Naive thymus-derived CD8-positive, alpha-beta T cell (primary cell): ENCODE measurements at places on chromosomes 3 and 15.
A peak's percentile ranks its signal among the peaks of the same experiment; 100 is the strongest.

- DNase-seq: no peak
These were observed 320.9 kb downstream of the FOXP1 start for GRCh38 chr3:71262364-71263265.

DNA sequence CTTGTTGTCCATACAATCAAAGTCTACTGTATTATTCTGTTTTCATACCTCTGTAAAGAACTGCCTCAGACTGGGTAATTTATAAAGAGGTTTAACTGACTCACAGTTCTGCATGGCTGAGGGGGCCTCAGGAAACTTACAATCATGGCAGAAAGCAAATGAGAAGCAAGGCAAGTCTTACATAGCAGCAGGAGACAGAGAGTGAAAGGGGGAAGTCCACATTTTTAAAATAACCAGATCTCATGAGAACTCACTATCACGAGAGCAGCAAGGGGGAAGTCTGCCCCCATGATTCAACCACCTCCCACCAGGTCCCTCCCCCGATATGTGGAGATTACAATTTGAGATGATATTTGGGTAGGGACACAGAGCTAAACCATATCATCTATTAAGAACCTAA, 724.6 kb upstream of the CBLB start:
- DNase-seq: no peak

DNA sequence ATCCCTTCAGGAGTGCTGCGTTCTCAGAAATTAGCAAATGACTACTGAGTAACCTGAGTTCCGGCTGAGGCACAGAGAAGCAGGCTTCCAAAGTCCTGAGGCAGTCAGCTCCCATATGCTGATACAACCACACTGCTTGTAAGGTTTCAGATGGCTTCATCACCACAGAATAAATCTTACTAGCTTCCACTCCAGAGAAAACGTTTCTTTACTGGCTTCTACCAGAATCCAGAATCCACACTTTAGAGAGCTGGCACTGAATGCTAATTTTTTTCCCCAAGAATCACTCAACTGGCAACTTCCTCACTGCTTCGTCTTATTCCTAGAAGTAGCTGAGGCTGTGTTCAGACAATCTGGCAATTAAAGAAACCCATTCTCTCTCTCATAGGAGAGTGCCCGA, 21.4 kb downstream of the TAMM41 start:
- DNase-seq: no peak

DNA sequence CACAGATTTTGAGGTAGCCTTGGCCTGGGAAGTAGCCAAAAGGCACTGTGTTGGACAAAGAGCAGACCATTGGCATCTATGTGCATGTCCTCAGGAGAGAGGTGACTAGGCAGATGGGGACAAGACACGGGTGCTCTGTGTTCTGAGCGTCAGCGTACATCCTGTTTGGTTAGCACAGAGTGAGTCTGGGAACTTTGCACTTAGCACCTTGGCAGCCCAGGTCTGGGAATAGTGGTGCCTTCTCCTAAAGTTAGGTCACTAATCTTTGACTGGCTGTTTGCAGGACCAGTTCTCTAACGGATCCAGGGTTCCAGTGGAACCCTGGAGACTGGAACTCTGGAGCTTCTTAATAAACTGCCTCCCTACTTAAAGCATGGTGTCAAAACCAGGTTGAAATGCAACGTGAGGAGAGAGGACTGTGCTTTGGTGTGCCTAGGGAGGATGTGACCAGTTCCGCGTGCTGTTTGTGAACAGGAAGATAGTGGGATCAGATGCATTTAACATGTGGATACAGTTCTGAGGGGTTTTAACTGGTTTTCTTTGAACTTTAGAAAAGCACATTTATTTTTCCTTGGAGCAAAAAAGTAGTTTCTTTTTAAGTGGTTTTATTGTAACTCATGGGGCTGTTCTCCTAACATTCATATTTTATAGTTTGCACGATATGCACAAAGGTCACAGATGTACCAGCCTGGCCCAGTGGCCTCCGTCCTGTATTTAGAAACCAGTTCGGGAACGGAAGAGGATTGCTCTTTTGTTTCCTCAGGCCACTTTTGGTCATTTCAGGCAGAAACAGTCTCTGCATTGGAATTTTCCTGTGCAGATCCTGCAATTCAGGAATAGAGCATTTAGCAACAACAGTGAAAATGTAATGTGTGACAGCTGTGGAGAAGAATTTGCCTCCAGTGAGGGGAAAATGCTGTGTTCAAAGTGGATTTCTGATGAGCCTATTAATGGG, 48.8 kb downstream of the ABHD2 start:
- DNase-seq: peak; percentile 9

- DNase-seq: no peak
These were observed 172.0 kb downstream of the UNC13C start for GRCh38 chr15:54150255-54150654.

DNA sequence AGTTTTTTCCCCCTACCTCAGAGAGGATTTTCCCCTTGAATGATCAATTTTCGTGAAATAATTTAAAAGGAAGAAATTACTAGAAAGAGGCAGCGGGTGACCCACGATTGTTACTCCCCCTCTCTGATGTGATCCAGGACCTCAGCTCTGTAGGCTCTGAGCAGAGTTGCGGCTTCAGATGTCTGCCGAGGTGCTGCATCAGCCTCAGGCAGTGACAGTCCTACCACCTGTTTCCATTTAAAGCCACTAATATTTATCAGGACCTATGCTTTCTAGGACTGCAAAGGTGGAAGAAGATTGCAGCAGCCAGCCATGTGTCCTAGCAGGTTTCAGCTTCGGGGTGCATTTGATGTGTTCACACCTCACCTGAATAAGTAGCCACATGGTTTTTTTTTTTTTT, 294.8 kb upstream of the C2CD4B start:
- DNase-seq: no peak

- DNase-seq: no peak
These were observed 562 bp downstream of the TCTA start for GRCh38 chr3:49412632-49413337.
